ENCODE measurements at places on chromosomes 16 and 17.

GRCh38 chr16:50565428-50565827, 17.2 kb downstream of the NKD1 start:
- DNase-seq, result no peak

GRCh38 chr17:33895491-33895890, 359.6 kb upstream of the CCL2 start:
- no peak for DNase-seq

- no peak for DNase-seq
Observed at GRCh38 chr16:8963010-8963820, 491 bp downstream of the USP7 start.

DNA sequence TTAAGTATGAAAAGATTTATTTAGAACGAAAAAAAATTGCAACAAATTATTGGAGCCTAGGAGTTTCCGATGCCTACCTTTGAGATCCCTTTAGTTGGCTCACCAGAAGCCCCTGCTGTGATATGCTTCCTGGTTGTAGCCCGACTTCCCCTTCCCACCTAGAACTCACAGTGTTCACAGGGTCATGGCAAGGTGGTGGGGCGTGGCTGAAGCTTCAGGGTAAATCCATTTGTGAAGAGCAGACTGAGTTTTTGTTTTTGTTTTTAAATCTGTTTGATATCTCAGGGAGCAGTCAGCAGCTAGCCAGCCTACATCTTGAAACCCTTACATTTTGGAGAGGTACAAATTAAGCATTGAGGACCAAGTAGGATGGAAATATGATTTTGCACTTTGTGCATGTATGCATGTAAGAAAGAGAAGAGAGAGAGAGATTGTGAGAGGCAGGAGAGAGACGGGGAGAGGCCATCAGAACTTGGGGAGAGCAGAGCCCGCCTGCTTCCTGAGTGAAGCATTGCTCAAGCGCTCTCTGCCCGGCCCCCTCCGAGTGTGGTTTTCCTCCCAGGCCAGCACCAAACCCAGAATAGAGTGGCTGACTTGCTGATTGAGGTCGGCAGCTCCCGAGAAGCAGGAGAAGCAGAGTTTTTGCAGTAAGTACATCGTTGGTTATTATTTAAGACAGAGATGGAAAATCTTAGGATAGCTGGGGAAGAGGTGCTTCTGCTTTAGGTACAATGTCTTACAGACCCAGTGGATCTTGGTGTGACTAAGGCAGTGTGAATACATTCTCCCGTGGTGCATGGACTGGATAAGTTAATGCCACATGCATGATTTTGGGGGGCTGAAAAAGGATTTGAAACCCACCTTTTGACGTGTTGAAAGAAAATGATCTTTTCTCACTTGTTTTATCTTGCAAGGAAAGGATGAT, 64.2 kb downstream of the SPECC1 start:
- no peak for DNase-seq

All from right lung (tissue), 10 donors.